Globus pallidus (tissue), 1 donor: ENCODE measurements at places on chromosomes 2 and 18.

- DNase-seq: no peak
Observed at GRCh38 chr2:27291865-27292264, 9.6 kb downstream of the TRIM54 start.

GRCh38 chr2:76953733-76954347 is 568.3 kb downstream of the LRRTM4 start:
- DNase-seq: peak; percentile 69

DNA sequence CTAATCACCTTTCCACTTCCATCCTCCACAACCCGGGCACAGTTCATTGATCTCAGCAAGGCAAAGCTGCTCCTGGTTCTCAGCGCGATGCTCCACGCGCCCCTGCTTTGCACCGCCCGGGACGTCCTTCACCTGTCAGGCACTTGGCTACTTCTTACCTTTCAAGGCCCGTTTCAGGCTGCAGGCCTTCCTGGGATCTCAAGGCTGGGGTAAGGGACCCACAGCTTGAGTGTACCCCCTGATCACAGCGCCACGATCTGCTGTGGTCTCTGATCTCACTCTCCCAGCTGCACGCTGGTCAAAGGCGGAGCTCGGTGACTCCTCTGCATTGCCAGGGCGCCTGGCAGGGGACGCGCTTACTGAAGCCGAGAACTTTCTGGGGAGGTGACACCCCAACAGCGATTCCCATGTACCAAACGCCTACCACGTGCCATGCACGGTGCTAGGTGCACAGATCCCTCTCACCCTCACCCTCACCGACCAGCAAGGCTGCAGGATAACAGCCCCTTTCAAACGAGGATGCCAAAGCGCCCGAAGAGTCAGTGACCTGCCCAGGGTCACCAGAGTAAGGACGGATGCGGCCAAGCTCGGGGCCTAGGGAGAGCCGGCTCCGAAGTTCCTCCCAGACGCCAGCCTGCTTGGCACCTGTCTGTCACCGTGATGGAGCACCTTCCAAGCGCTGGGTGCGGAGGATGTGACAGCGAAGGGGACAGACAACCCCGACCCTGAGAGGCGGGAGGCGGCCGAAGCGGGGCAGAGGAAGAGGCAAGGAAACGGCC is 818 bp downstream of the ITGB1BP1 start:
- peak; percentile 66 for DNase-seq

GRCh38 chr2:142946941-142947340 is 69.5 kb downstream of the KYNU start:
- DNase-seq: no peak

DNA sequence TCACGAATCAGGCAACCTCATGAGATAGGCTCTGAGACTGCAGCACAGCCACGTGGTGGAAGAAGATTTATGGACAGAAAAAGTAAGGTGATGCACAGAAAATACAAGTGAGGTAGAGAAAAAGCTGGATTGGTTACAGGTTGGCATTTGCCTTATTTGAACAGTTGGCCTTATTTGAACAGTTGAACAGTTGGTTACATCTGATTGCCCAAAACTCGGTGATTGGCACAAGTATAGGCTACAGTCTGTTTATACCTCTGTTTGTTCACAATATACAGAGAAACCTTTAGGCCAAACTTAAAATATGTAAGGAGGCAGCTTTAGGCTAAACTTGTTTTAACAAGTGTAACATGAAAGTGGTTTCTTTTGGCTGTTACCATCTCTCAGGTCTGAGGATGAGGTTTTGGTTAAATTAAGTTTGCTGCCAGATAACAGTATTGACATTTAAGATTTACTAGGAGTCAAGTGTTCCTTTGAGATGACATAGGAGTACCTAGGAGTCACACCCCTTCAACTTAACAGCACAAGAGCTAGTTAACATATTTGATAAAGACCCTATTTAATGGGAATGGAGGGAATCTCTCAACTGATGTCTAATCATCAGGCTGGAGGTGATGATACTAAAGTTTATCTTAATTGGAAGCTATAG is 16.5 kb upstream of the GPR155 start:
- no peak for DNase-seq

GRCh38 chr2:30580391-30580790 is 133.3 kb downstream of the LCLAT1 start:
- DNase-seq: no peak

DNA sequence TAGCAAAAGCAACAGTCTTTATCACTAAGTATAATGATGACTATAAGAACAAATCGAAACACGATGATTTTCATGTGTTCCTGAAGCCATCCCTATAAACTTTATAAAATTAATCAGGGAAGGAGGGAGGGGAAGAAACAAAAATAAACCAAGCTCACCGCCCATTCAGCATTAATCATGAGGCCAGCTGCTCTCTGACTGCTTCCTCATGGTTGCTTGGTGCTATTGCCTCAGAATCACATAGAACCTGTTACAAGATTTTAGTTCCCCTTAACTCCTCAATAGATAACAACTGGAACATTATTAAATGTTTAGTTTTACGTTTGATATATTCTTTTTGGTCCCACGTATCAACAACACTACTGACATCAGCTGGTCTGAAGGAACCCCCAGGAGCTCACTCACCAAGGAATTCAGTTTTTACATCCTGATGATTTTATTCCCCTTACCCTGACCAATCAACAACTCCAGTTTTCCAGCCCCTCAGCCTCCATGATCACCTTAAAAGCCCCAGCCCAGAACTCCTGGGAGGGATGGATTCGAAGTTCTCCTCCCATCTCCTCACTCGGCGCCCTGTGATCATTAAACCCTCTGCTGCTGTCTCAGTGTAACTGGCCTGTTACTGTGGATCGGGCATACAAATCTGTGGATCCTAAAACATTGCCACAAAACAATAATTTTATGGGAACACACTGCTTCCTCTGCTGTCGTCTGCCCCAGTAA is 10.6 kb upstream of the HNRNPLL start:
- DNase-seq: no peak

DNA sequence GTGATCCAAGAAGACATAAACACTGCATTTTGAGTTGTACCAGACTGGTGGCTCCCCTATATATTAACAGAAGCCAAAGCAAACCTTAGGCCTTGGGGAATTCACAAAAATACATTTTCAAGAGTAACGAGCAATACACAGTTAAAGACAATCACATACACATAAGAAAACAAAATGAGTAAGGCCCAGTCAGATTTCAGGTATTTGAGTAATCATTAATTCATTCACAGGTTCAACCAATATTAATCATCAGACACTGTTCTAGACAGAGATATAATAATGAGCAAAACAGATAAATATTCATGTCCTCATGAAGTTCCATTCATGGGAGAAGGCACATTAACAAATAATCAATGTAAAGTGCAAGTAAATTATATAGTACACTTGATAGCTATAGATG is 9.6 kb downstream of the STPG4 start:
- no peak for DNase-seq

DNA sequence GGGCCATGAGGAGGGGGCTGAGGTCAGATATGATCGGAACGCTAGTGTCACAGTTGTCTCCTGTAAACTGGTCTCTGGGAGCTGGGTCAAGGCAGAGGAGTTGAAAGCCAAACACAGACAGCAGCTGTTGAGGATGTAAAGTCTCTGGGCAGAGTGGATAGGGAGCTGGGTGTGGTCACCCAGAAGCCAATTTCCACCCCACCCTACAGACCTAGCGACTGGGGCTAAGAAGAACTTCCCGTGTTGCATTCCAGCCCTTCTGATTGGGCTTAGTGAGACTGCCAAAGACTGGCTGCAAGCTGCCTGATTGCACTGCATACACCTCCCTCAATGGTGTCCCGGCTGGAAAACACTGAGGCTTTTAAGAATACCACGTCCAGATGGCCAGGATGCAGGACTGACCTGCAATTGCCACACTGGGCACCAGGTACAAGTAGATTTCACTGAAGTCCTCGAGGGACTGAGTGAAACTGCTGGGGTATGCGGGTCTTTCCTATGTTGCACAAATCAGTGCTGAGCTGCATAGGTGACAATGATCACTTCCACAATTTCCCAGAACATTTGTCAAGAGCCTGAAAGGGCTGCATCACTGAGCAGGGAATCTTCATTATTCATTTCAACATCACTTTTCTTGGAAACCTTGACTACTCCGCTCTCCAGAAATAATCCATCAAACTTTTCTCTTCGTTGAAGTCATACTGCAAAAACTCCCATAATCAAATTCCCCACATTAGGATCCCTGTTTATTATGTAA is 43.1 kb upstream of the EML4 start:
- no peak for DNase-seq

DNA sequence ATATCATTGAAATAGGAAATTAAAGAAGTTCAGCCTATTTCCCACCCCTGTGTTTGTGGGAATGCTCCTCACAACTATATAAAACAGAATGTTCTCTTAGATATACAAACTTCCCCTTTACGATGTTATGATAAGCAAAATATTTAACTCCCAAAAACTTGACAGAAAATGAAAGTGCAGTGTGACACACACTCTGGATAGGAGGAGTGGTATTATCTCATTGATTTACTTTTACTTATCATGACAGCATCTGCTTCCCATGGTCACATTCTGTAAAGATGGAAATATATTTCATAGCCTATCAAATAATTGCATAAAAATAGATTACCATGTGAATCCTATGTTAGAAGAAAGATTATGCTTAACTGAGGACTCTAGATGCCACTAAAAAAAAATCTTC is 96.6 kb upstream of the STK17B start:
- DNase-seq: no peak

DNA sequence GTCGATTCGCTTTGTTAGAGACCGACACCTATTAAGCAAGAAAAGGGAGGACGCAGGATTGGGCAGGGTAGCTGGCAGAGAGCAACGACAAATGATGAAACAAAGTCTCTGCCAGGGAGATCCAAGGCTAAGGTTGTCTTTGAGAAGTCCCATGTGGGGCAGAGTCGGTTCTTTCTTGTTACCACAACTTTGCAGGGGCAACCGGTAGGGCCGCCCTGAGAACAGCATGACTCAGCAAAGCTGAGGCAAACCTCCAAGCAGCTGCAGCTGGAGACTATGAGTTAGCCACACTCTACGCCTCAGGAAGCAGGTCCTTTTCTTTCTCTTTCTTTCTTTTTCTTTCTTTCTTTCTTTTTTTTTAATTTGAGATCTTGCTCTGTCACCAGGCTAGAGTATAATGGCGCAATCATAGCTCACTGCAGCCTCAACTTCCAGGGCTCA is 452.3 kb upstream of the ID2 start:
- DNase-seq: peak; percentile 28

DNA sequence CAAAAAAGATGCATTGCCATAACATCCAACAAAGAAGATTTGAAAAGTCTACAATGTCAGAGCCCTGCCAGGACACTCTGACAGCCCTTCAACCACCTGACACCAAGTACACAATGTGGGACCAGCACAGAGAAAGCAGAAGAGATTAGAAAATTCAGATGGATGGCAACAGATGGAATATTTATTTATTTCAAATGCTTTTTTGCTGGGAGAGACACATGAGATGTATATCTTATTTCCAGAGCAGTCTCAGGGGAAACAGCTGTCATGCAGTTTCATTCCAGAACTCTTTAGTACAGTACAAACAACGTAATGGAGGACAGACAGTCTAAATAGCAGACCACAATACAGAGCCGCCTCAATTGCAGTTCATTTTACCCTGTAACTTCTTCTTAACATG is 110.1 kb downstream of the MAIP1 start:
- DNase-seq: no peak

DNA sequence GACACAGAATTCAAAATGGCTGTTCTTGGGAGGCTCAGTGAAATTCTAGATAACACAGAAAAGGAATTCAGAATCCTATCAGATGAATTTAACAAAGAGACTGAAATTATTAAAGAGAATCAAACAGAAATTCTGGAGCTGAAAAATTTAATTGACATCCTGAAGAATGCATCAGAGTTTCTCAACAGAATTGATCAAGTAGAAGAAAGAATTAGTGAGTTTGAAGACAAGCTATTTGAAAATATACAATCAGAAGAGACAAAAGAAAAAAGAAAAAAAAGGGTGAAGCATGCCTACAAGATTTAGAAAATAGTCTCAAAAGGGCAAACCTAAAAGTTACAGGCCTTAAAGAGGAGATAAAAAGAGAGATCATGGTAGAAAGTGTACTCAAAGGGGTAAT is 12.0 kb upstream of the RANBP2 start:
- DNase-seq: no peak

GRCh38 chr2:2743164-2743571 is 412.1 kb upstream of the MYT1L start:
- DNase-seq: peak; percentile 58

DNA sequence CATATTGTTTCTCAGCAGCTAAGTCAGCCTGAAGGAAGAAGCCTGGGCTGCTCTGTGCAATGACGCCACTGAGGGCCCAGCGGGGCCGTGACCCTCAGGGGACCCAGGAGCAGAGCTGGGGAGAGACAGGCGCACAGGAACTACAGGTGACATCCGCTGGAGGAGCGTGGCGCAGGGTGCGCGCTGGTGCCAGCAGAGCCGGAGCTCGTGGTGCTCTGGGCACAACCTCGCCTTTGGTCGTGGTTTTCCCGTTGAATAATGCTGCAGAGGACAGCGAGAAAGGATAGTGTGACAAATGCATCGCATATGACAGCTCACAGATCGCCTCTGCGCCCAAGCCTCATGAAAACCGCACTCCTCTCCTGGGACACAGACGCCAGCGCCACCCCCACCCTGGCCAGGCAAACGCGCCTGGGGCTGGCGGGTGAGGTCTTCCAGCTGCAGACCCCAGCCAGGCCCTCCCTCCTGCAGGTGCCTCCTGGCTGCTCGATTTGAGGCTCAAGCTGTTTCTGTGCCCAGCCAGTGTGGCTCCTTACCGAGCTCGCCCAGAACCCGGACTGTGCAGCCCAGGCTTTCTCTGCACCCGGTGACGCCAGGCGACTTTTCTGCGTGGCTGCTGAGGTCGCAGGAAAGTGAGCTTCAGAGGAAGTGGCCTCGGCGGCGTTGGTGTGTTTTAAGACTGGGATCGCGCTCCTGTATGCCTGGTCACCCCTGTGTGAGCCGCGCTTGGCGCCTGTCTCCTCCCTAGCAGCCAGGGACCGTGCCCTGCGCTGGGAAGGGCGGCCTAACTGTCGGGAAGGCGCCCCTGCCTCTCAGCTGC is 583.1 kb upstream of the HS6ST1 start:
- DNase-seq: no peak

GRCh38 chr2:15943378-15944280 is 3.3 kb downstream of the MYCN start:
- DNase-seq: peak; percentile 87

GRCh38 chr2:100831831-100832230 is 11.9 kb downstream of the NPAS2 start:
- DNase-seq: no peak

DNA sequence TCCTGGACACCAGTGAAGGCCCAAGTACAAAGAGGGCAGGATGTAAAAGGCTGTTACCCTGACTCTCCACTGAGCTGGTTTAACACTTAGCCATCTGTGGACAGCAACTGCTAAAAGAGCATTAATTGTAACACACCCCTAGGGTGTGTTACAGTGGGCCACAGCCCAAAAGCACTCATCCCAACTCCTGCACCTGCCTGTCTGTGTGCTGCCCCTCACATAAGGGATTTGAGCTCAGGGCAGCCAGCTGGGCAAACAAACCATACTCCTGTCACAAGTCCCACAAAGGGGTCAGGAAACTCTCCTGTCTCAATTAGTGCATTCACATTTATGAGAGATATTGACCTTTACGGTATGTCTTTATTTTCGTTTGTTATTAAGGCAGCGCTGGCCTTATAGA is 833.1 kb upstream of the NXPH2 start:
- no peak for DNase-seq
